ENCODE measurements at places on chromosomes 11 and 22.

DNA sequence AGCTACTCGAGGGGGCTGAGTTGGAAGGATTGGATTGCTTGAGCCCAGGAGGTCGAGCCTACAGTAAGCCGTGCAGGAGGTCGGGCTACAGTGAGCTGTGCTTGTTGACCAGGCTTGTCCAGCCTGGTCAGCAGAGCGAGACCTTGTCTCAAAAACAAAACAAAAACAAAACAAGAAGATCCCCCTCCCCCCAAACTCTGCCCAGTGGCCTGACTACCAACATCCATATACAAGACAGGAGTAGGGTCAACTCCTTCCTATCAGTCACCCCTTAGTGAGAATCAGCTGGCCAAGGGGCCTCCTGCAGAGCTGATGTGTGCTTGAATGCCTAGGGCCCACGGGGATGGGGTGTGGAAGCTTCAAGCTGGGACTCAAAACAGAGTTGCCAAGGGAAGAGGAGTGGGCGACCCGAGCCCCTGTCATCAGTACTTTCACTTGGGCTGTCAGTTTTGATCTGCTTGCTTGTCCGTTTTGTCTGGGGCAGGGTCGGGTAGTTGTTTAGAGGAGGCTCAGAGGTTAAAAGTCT, 942 bp upstream of the TSPAN18 start:
- no peak for DNase-seq

DNA sequence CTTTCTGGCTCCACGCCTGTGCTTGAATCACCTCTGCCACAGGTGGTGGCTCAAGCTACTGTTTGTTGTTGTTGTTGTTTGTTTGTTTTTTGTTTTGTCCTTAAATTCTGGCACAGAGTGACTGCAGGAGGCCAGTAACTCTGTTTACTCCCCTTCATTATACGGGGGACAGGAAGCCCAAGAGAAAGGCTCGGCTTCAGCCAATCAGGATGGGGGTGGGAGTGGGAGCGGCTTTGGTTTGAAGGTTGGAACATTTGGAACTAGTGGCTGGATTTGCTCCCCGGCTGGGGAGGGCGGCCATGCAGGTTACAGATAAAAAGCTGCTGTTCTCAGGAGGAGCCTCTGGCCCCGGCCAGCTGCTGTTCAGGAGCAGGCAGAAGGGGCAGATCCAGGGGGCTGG, 19.7 kb upstream of the CABP2 start:
- DNase-seq, result no peak

DNA sequence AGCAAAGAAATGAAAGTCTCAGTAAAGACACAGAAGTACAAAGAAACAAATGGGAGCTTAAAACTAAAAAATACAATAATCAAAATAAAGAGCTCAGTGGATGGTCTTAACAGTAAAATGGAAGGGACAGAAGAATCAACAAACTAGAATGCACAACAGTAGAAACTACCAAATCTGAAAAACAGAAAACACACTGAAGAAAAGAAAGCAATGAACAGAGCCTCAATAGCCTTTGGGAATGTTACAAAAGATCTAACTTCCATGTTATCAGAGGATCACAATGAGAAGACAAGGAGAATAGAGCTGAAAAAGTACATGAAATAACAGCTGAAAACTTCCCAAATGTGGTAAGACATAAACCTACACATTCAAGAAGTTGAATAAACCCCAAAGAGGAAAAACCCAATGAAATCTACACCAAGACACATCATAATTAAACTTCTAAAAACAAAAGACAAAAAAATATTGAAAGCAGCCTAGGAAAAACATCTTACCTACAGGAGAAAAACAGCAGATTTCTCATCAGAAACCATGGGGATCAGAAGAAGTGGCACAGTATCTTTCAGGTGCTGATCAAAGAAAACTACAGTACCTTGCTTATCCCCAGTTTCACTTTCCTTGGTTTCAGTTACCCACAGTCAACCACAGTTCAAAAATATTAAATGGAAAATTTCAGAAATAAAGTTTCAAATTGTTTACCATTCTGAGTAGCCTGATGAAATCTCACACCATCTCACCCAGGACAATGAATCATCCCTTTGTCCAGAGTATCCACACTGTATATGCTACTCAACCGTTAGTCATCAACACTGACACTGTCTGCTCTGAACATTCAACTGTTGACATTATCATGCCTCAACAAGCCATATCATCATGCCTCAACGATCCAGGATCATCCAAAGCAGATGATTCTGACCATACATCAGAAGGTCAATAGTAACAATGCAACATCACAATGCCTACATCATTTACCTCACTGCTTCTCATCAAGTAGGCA, 22.2 kb downstream of the RRAS2 start:
- DNase-seq, result no peak

DNA sequence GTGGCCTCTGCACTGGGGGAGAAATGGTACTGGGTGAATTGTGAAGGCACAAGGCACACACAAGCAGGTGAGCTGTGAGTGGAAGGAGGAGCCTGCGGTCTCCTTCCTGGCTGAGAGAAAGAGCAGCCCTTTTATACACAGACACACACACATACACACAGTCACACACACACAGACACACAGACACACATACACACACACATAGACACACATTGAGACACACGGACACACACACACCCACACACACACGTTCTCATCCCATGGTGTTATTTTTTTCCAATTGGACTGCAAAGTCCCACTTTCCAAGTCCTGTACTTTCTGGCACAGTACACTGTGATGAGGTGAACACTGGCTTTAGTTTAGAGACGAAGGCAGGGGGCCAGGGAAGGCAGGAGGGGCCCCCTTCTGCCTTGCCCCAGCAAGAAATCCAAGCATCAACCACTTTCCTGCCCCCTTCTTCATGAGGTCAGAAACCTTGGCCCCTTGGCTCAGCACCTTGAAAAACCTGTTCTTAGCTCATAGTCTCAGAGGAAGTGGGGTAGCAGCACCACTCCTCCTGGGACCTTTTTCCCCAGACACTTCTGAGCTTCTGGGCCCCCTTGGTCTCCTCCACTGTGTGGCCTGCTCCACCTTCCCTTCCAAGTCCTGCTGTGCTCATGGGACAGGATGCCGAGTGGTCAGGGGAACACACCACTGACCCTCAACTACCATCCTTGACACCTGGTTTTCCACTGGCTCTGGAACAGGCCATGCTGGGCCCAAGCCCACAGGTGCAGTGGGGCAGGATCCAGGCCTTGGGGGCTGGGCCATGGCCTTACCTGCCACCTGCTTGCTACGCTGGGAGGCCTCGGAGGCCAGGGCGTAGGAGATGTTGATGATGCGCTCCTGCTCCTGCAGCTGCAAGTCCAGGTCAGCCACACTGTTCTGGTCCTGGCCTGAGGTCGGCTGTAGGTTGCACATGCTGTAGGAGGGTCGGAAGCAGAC, 43.8 kb downstream of the C11orf58 start:
- DNase-seq, result no peak

DNA sequence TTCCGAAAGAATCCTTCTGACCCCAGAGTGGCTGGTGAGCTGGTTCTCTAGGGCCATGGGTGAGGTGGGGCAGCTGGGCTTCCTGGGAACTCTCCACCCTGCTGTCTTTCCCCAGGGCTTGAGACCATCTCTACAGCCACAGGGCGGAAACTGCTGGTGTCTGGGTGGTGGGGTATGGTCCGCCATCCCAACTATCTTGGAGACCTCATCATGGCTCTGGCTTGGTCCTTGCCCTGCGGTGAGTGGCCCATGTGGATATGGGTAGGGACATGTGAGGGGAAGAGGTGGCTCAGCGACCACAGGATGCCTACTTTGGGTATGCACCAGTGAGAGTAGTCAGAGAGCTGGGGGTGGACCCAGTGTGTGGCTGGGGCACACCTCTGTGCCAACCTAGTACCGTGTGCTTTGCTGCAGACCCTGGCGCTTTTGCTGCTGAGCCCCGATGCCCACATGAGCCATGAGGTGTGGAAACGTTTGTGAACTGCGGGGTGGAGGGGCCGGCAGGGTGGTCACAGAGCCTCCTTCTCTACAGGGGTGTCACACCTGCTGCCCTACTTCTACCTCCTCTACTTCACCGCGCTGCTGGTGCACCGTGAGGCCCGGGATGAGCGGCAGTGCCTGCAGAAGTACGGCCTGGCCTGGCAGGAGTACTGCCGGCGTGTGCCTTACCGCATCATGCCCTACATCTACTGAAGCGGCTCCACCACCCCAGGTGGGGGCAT, 2.0 kb downstream of the ZNHIT2 start:
- DNase-seq, result no peak

DNA sequence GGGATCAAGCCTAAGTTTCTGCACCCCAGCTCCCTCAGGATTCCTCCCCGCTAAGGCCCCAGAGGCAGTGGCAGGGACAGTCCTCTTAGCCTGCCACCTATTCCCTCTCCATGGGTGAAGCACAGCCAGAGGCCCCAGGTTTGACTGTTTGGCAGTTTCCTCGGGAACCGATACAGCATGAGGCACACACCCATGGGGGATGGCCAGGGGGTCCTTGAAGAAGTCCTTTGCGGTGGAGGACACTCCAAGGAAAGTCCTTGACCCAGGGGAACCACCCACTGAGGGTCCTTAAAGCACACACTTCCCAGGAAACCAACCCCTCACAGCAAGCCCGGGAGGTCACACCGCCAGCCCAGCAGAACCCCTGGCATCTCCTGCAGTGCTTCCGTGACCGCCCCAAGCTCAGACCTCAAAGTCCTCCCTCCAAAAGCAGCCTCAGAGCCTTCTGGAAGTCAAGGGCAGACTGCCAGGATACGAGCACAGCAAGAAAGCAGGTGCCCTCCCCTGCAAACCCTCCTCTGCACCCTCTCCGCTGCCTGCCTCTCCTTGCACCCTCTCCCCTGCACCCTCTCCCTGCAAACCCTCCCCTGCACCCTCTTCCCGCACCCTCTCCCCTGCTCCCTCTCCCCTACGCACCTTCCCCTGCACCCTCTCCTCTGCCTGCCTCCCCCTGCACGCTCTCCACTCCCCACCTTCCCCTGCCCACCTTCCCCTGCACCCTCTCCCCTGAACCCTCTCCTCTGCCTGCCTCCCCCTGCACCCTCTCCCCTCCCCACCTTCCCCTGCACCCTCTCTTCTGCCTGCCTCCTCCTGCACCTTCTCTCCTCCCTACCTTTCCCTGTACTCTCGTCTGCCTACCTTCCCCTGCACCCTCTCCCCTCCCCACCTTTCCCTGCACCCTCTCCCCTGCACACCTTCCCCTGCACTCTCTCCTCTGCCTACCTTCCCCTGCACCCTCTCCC, 1.4 kb downstream of the SIGIRR start:
- no peak for DNase-seq

DNA sequence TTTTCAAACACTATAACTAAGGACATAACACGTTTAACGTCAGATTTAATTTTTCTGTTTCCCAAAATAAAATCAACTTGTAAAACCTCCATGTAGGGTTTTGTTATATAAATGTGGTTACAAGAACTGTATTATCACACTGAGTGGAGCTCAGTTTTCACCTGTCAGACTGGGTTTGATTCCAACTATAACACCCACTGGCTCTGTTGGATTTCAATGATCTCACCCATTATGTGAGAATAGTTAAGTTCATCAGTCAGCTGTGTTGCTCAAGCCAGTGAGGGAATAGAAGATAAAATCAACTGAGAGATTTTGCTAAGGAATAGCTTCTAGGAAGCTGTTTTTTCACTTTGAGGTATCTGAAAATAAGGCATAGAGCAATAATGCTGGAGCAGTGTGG, 5.1 kb upstream of the OR52R1 start:
- DNase-seq, result no peak

DNA sequence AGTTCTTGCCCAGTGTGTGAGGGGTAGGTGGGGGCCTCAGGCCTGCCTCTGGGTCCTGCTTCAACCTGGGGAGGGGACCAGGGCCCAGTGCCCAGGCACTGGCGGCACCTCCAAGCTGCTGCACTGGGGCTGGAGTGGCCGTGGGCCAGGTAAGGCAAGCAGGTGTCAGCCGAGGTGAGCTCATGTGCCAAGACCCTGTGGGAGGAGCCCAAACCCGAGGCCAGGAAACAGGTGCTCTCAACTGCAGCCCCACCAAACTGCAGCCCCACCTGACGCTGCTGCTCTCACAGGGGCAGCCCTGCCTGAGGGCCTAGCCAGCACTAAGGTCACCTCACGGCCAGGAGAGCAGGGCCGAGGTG, 18.1 kb upstream of the GNB1L start:
- DNase-seq, result no peak

Data from activated CD8-positive, alpha-beta memory T cell treated with anti-CD3 and anti-CD28 coated beads, Interleukin-2, amount 50 U/mL, for 4 hours (primary cell).